ENCODE measurements at places on chromosomes 16 and 17. TPM values are rescaled to one million over a fixed set of nuclear protein-coding genes. Genes with fewer than 3 reads are reported as not detected.

DNA sequence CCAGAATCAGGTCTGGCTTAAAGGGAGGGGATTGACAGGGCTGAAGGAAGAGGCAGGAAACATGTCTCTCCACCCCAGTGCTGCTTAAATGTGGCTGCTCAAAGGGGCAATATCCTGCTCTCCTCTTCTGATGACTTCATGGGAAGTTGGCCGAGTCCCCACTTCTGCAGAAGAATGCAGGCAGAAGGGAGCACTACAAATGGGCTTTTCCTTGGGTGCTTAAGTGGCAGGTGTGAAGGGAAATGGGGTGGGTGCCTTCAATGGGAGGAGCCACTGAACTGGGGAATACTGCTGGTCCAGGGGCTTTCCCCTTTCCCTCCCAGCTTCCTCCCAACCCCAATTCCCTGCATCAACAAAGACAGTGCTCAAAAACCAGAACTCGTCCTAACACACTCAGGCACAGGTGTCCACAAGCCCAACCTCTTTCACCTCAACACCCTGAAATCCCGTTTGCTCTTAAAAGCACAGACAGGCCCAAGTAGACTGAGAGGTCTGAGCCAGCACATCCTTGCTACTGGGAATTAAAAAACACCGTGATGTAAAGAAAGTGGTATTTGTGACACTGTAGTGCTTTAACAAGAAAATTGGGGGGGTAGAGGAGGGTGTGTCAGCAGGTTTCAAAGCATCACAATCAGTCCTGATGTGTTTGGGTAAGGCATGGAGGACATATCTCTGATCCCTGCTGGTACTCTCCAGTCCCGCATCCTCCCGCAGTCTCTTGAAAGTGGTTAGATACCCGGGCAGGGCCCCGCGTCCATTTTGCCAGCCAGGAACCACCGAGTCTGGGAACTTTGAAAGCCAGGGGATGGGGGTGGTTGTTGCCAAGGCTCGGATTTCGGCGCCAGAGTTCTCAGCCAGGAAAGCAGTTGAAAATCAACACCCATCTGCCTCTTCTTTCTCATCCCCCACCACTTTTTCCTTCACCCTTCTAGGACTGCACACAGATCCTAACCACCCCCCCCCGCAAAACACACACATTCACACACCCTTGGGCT is 1.6 kb downstream of the CA10 start:
- peaks cover 61% of the 10 kb centered on the region for H3K27me3 ChIP-seq
- no peak overlapping the region for H3K27ac ChIP-seq
- no peak for DNase-seq
- no peak overlapping the region for H3K4me3 ChIP-seq

TERB1 gene
- not detected for total RNA-seq

DNA sequence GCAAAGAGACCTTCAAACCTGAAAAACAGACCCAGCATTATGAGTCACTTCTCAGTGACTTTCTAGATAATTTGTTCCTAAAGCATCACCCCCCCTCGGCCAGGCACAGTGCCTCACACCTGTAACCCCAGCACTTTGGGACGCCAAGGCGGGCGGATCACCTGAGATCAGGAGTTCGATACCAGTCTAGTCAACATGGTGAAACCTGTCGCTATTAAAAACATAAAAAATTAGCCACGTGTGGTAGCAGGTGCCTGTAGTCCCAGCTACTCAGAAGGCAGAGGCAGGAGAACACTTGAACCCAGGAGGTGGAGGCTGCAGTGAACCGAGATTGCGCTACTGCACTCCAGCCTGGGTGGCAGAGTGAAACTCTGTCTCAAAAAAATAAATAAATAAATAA is 24.3 kb upstream of the RNPS1 start:
- no peak overlapping the region for H3K27ac ChIP-seq
- H3K36me3 ChIP-seq = peaks cover 75% of the 10 kb centered on the region
- H3K27me3 ChIP-seq = no peaks in the 10 kb centered on the region
- H3K4me3 ChIP-seq = no peak overlapping the region

TEKT1 gene
- not detected for total RNA-seq

DNA sequence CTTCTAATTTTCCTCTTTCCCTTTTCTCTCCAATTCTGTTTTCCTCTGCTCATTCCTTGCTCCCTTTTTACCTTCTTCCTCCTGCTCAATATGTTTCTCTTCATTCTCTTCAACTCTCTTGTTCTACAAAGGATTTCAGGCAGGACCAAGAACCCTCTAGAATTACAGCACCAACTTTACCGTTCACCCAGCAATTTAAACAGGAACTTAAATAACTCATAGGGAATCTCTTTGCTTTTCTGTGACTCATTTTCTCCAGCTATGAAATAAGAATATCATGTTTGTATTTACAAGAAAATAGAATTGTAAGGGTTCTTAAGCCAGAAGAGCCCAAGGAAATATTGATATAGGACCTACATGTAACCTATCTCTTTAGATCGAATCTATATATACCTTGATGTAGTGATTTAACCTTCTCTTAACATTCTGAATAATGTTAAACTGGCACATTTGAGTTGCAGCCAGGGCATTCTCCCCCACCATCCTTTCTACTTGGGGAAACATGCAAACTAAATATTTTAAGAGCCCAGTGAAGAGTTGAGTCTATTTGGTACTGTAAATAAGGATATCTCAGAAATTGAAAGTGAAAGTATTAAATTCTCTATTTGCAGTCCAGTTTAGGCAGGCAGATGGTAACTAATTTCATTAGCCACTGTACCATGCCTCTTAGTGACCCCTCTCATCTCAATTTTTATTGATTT is 137.0 kb downstream of the ANKFN1 start:
- DNase-seq = peak; percentile 45
- no peaks in the 10 kb centered on the region for H3K36me3 ChIP-seq
- no peaks in the 10 kb centered on the region for H3K4me1 ChIP-seq
- no peak overlapping the region for H3K27ac ChIP-seq

DNA sequence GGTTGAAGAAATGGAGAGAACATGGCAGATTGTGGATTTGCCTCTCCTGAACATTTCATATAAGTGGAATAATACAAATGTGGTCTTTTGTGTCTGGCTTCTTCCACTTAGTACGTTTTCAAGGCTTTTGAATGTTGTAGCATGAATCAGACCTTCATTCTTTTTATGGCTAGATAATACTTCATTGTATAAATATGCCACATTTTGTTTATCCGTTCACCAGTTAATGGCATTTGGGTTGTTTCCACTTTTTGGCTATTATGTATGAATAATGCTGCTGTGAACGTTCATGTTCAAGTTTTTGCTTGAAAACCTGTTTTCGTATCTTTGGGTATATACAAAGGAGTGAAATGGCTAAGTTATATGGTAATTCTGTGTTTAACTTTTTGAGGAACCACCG is 130.4 kb downstream of the TANC2 start:
- H3K4me3 ChIP-seq = no peak overlapping the region
- no peak overlapping the region for H3K27ac ChIP-seq
- DNase-seq = no peak

- peaks cover 30% of the 10 kb centered on the region for H3K4me1 ChIP-seq
- H3K36me3 ChIP-seq = no peaks in the 10 kb centered on the region
- no peaks in the 10 kb centered on the region for H3K27me3 ChIP-seq
- H3K27ac ChIP-seq = no peak overlapping the region
- H3K4me3 ChIP-seq = no peak overlapping the region
Observed at GRCh38 chr17:42179335-42179734, 1.6 kb downstream of the KCNH4 start.

SLC22A31 gene
- not detected for total RNA-seq

DNA sequence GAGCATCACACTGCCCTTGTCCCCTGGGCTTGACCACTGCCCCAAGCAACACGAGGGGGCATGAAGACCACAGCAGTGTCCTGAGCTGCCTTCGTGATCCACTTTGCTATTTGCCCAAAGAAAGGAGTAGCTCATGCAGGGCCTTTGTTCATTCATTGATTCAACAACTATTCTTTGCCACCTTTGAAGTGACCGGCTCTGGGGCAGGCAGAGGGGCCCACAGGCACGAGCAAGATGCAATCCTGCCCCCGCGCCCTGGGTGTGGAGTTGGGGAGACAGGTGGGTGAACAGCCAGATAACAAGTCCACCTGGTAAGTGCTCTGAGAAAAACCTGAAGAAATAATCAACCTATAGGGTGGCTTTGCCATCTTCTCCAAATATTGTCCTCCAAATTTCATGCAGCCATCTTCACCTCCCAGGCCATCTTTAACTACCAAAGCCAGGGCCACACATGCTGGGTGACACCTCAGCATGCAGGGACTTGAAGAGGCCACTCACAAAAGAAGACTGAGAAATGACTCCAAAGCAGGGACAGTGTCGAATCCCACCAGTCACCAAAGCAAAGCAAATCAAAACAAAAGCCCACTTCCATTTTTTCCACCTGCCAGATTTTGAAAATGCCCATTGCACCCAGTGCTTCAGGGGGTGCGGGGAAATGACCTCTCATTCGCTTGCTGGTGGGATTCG is 18.2 kb upstream of the RBFOX3 start:
- no peak overlapping the region for H3K27ac ChIP-seq
- no peaks in the 10 kb centered on the region for H3K4me1 ChIP-seq
- peak; percentile 89 for DNase-seq
- H3K4me3 ChIP-seq = no peak overlapping the region
- no peaks in the 10 kb centered on the region for H3K36me3 ChIP-seq
- peaks cover 49% of the 10 kb centered on the region for H3K27me3 ChIP-seq

TBC1D3G gene
- not detected for total RNA-seq

DNA sequence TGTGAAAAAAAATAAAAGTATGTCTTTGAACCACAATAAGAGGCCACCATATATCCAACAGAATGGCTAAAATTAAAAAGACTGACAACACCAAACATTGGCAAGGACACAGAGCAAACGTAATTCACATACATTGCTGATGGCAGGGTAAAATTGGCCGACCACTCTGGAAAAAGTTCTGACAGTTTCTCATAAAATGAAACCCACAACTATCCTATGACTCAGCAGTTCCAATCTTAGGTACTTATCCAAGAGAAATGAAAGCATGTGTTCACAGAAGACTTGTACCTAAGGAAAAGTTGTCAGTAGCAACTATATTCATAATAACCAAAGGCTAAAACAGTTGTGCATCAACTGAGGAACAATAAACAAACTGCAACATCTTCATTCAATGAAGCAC is 357.3 kb upstream of the XYLT1 start:
- no peak overlapping the region for H3K4me3 ChIP-seq
- H3K27ac ChIP-seq = no peak overlapping the region
- H3K4me1 ChIP-seq = no peaks in the 10 kb centered on the region
